ENCODE measurements at places on chromosomes 12 and 14. TPM values are rescaled to one million over a fixed set of nuclear protein-coding genes. Genes with fewer than 3 reads are reported as not detected.

GRCh38 chr14:74562515-74563232 is 49.4 kb downstream of the LTBP2 start:
- DNase-seq, result no peak

DNA sequence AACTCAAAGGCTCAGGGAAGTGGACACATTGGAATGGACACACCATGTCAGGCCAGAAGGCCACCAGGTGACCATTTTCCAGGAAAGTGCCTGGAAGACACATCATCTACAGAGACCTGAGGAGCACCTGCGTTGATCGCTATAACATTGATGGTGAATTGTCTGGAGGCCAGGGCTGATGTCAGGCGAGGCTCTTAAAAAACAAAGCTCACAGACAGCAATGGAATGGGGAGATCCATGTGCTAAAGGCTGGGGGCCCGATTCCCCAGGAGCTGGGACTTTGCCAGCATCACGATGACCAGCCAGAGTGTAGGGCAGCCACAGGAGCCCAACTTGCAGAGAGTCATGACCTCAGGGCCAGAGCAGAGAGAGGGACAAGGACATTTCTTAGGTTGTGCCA is 30.3 kb downstream of the DIO3 start:
- no peak for DNase-seq

GRCh38 chr12:16618256-16618655 is 12.3 kb upstream of the LMO3 start:
- no peak for DNase-seq

DNA sequence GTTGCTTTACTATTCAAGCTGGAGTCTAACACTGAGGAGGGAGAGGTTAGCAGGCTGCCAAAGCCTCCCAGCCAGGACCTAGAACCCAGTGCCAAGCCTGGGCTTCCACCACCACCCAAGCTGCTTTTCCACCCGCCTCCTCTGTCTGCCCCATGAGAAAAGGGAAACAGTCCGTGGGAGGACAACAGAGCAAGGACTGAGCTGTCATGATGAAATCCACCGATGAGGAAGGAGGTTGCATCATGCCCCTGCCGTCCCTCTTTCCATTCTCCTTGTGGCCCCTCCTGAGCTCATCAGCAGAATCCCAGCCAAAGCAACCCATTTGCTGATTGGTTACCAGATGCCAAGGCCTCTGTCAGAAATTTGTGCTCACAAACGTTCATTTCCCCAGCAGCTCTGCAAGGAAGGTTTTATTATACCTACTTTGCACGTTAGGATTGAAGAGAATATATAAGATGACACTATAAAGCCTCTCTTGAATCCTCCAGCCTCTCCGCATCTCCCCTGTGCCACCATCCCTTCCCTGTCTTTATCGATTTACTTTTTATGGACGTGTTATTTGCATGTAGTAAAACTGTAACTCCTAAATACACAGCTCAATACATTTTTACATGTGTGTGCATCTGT is 6.3 kb upstream of the SERPINA1 start:
- no peak for DNase-seq

DNA sequence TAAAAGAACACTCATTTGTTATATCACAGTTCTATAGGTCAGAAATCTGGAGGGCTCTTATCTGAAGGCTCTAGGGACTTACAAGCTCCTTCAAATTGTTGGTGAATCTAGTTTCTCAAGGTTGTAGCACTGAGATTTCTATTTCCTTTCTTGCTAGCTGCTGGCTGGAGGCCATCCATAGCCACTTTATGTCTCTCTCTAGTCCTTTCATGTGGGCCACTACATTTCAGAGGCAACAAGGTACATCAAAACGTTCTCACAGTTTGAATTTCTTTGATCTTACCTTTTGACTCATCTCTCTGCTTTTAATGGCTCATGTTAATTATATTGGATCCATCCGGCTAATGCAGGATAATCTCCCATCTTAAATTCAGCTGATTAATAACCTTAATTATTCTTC is 286.8 kb downstream of the DIO2 start:
- DNase-seq, result no peak

DNA sequence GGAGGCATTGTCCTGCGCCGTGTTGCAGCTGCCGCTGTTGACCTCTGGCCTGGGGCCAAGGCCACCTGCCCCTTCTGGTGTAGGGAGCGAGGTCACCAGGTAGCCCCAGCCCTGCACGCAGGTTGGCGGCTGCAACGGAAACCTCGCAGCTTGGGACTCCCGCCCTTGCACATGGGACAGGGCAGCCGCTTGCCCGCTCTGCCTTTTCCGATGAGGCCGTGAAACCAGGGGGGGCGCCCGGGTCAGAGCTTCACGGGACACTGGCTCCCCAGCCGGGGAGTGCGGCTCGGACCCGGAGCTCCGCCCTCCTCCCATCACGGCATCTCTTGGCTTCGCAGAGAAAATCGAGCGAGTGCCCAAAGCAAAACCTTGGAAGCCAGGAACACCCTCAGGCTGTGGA is 25.4 kb downstream of the DNAH10 start:
- no peak for DNase-seq

DNA sequence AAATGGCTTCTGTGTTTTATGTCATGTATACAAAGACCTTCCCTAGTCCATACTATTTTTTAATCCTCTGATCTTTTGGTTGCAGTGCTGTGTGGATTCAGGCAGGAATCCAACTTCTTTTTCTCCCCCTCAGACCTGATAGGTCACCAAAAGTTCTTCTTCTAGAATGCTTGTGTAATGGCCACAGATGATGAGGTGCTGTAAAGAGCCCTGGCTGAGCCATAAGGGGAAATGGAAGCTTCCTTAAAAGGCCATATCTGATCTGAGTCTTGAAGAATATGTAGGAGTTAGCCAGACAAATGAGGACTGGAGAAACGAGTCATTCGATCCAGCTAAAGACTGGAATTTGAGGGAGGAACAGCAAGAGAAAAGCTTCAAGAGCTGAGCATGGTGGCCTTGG is 353.9 kb downstream of the PCNX1 start:
- DNase-seq, result no peak

DNA sequence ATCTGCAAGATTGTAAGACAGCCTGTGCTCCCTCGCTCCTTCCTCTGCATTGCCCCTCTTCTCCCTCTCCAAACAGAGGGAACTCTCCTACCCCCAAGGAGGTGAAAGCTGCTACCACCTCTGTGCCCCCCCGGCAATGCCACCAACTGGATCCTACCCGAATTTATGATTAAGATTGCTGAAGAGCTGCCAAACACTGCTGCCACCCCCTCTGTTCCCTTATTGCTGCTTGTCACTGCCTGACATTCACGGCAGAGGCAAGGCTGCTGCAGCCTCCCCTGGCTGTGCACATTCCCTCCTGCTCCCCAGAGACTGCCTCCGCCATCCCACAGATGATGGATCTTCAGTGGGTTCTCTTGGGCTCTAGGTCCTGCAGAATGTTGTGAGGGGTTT is 37.4 kb downstream of the DAD1 start:
- DNase-seq, result no peak

DNA sequence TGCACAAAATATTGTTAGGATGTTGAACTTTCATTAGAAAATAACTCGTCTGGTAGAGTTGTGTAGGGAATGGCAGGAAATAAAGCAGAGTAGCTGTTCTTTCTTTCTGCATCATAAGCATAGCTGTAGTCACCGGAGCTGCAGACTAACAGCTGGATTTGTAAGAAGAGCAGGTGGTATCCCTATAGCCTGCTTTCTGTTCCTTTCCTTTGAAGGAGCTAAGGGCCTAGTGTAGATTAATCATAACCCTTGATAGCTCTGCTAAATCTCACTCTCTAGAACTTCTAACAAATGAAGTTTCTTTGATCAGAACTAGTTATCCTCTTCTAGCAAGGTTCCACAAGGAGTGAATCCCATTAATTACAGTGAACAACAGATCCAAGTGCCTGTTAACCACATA is 3.5 kb downstream of the LMO3 start:
- DNase-seq, result peak; percentile 35

GRCh38 chr12:64633940-64634337 is 23.6 kb downstream of the RASSF3 start:
- DNase-seq, result no peak

GRCh38 chr12:123526542-123527080 is 6.9 kb downstream of the RILPL1 start:
- no peak for DNase-seq

DNA sequence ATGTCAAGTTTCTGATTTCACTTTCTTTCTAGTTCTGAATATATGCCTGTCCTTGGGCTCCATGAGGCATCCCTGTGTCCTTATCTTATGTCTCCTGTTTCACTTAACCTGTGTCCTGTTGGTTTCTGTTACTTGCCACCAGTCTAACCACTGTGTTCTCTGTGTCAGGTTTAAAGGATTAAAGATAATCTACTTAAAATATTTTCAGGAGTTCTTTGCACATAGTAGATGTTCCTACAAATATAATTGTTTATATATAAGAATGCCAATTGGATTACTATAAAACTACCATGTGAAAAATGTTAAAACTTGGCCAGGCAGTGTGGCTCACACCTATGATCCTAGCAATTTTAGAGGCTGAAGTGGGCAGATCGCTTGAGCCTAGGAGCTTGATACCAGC is 406.4 kb downstream of the CCER1 start:
- DNase-seq, result no peak

DNA sequence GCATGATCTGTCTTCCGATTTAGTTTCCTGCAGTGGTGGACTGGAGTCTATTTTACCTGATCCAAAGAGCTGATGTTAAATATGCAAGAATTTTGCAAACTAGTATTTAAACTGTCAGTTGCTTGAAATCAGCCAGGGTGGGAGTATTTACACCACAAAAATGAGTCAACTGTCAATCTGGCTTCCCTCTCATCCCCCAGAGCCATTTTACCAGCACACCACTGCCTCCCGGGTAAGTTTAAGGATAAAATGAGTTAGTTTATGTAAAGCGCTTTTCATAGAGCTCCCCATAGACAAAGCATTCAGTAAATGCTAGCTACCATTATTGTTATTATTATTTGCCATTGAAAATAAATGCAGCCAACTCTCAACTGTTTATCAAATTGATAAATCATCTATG is 106.3 kb upstream of the FRMD6 start:
- DNase-seq, result no peak

GRCh38 chr14:77378701-77379100 is 1.5 kb downstream of the SAMD15 start:
- DNase-seq, result no peak

GRCh38 chr12:7989827-7990491 is 42.6 kb upstream of the FOXJ2 start:
- DNase-seq, result no peak

GRCh38 chr12:114710151-114710550 is 26.2 kb upstream of the TBX3 start:
- no peak for DNase-seq

DNA sequence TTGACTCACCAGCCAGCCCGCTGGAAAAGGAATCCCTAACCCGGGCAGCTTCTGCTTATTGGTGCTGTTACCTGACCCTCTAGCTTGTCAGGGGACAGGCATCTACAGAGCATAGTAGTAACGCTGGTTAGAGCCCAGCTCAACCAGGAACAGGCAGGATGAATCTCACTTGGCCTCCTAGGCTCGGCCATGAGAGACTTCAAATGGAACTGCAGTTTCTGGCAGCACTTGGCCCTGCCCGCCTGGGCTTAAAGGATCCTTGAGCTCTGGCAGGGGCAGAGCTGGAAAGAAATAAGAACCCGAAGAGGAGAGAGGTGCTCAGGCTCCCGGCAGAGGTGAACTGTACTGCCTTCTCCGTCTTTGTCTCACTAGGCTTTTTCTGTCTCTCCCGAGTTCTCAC is 2.3 kb upstream of the LHX5 start:
- DNase-seq, result no peak

DNA sequence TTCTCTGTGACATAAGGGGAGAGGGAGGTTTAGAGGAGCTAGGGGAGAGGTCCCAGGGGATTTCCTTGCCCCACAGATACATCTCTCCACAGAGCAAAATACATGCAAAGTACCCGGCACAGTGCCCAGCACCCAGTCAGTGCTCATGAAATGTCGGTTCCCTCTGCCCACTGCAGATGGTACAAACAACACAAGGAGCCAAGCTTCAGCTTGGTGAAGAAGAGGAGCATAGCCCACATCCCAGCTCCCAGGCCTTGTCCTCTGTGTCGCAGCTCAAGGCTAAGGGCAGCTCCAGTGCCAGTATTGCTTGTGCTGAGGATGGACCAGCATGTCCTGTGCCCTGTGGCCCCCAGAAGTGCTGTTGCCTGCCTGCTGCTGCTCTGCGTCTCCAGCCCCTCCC is 35.0 kb upstream of the FKBP4 start:
- no peak for DNase-seq

GRCh38 chr14:32412103-32412502 is 83.0 kb downstream of the AKAP6 start:
- no peak for DNase-seq

DNA sequence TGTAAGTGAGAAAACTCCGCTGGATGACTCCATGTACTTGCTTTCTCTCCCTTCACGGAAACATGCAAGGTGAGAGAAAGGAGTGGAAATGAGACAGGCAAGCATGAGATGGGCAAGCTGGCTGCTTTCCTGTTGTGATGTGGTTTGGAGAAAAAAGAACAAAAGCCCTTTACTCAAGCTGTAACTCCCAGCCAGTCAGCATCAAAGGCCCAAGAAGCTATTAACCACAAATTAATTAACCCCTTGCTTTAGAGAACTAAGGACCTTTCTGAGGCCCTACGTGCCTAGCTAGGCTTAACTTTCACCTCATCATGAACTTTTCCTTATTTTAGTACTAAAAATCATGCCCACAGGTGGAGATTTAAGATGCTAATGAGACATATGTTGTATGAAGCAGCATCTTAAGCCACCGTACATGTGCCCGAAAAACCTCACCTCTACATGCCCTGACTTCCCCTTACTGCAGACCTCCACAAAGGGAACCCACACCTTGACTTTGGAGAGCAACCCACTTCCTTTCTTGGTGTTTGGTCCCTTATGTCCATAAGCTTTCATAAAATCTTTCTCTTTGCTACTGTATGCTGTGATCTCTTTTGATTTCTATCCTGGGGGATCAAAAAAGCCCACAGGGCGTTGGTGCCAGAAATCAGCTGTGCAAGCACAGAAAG is 87.0 kb downstream of the GALNT8 start:
- no peak for DNase-seq

DNA sequence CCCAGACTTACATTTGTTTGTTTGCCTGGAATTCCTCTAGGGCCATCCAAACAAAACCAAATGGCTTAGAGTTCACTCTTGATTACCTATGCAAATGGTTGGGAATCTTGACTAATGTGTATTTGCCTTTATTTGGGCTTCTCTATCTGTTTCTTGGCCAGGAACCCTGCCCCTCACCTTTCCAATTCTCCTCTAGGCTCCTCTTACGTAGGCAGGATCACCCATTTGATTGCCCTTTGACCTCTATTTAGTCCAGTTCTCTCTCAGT is 123.0 kb upstream of the DYRK2 start:
- DNase-seq, result no peak

Gene KLHL33
- not detected for total RNA-seq

Gene WIF1
- total RNA-seq, result not detected

Gene PTPN21
- 12.6 TPM for total RNA-seq

Gene FGF6
- total RNA-seq, result not detected

Gene EMP1
- 7.5 TPM for total RNA-seq

Gene SLC7A8
- total RNA-seq, result 0.04 TPM

Gene POTEM
- not detected for total RNA-seq

Gene CD4
- not detected for total RNA-seq

Gene RD3L
- total RNA-seq, result not detected

Gene DPY19L2
- total RNA-seq, result 4.4 TPM

Gene ACSM4
- total RNA-seq, result not detected

Gene RPS6KL1
- total RNA-seq, result 1.8 TPM

All from SJCRH30 (cell line).